ENCODE measurements at places on chromosomes 7 and 10.

GRCh38 chr7:40782836-40783235 lies 648.0 kb downstream of the SUGCT start:
- DNase-seq: no peak

DNA sequence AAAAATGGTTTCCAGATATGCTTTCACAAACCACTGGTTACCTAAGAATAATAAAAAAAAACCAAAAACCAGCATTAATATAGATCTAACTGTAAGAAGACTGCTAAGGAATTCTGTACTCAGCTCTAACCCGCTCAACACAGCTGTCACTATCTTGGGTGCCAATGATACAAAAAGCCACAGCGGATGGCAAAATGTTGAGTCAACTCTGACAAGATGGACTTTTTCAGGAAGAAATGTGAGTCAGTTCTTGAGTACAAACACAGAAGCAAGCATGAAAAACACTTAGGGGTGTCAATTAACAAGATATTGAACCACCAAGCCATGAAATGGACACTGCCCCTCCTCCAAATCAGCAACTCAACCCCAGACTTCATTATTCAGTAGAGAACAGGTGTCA lies 55.0 kb downstream of the CTTNBP2 start:
- DNase-seq: no peak

DNA sequence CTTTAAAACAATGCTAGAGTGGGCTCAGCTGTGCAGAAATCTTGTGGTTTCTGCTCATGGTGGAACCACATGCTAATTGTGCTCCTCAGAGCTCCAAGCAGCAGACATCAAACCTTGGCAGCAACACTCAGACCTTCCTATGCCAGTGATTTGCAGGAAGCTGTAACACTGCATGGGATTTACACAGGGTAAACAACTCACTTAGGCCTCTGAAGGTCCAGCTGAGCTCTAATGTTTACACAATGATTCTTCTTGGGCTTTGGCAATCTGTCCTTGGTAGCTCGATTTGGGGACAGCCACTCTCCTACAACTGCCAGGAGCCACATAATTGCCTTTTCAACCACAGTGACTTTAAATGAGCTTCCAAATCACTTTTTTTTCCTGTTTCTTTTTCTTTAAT lies 97.7 kb upstream of the PDLIM1 start:
- no peak for DNase-seq

GRCh38 chr10:115095758-115096157 lies 2.6 kb downstream of the ATRNL1 start:
- no peak for DNase-seq

All from stimulated activated CD4-positive, alpha-beta T cell treated with anti-CD3 and anti-CD28 coated beads, Interleukin-1b, Interleukin-23, amount 100 ng/mL, for 4 hours (primary cell).